ENCODE measurements at places on chromosomes 11 and 22.

DNA sequence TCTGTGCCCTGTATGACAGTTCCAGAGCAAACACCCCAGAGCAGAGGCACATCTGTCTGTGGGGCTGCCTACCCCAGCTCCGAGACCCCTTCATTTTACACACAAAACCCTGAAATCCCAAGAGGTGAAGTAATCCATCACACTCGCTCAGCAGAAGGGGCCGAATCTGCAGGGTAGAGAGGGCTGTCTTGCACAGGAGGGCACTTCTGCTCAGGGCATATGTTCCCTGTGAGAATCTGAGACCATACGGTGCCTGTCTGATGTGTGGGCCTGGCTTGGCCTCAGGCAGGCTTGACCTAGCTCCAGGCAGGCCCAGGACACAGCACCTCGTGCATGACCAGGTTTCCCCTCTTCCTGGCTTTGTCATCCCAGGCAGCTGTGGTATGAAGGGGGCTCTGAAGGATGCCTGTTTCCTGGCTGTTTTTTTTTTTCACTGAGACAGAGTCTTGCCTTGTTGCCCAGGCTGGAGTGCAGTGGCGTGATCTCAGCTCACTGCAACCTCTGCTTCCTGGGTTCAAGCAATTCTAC is 37.2 kb downstream of the GRIK4 start:
- no peak for DNase-seq

GRCh38 chr11:7574491-7575130 is 60.8 kb downstream of the PPFIBP2 start:
- DNase-seq, result peak; percentile 24

DNA sequence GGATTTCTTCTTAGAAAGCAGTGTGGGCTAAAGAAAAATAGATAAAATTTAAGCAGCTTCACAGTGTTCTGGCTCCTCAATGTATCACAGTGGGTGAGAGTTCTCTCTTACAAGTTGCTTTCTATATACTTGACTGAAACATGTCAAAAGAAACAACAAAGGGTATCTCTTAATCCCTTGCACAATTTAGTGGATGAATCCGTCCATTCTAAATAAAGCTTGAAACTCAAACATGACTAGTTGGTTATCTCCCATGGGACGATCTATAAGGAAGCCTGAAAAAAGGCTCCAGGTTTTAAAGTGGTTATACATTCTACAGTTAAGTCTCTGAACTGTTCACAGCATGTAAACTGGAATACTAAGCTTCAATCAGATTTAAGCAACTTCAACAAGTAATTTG is 993.1 kb upstream of the CNTN5 start:
- no peak for DNase-seq

DNA sequence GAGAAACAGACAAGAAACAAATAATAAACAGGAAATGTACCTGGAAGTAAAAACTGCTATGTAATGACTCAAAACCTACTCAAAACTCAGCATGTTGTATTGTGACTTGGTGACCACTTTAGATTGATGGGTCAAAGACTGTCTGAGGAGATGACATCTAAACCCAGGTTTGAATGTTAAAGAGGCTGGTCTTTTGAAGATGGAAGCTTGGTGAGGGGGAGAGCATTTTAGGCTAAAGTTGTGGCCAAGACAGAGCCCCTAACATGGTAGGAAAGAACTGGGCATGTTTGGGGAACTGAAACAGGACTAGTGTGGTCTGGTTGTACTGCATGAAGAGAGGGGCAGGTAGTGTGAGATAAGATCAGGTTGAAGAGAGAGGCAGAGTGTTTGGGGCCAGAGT is 85.3 kb upstream of the MYO18B start:
- DNase-seq, result no peak

DNA sequence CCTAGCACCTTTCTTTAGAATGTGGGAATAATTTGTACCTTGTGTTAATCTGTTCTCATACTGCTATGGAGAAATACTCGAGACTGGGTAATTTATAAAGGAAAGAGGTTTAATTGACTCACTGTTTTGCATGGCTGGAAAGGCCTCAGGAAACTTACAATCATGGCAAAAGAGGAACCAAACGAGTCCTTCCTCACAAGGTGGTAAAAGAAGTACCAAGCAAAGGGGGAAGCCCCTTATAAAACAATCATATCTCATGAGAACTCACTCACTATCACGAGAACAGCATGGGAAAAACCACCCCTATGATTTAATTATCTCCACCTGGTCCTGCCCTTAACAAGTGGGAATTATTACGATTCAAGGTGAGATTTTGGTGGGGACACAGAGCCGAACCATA is 127.1 kb upstream of the ANO3 start:
- DNase-seq, result no peak

DNA sequence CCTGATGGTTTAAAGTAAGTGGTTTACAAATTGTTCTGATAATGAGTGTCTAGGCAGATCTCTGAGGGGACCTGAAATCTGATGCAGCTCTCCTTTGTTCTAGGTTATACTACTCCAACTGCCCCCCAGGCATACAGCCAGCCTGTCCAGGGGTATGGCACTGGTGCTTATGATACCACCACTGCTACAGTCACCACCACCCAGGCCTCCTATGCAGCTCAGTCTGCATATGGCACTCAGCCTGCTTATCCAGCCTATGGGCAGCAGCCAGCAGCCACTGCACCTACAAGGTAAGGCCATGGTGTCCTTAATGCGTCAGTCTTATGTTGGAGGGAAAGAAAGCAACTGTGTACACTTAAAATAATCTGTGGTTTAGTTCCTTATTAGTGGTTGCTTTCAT is 9.9 kb downstream of the EWSR1 start:
- no peak for DNase-seq

DNA sequence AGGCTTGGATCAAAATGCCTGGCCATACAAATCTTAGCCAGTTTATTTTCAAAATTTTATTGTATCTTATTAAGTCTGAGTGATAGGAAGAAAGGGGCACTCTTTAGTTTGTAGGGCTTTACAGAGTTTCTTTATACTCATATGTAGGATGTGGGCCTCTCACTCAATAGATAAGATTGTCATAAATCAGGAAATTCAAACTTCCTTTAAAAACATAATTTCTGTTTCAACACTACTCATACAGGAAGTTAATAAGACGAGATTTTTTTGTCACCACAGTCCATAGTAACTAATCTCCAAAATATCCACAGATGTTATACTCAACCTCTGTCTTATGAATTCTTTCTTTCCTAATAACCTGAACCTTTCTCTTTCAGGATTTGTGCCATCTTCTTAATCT is 13.3 kb upstream of the OR56B4 start:
- DNase-seq, result no peak

GRCh38 chr22:35604621-35605368 is 12.3 kb downstream of the MB start:
- DNase-seq, result no peak

- peak; percentile 83 for DNase-seq
These were observed 119.7 kb downstream of the ETS1 start for GRCh38 chr11:128467610-128468041.

DNA sequence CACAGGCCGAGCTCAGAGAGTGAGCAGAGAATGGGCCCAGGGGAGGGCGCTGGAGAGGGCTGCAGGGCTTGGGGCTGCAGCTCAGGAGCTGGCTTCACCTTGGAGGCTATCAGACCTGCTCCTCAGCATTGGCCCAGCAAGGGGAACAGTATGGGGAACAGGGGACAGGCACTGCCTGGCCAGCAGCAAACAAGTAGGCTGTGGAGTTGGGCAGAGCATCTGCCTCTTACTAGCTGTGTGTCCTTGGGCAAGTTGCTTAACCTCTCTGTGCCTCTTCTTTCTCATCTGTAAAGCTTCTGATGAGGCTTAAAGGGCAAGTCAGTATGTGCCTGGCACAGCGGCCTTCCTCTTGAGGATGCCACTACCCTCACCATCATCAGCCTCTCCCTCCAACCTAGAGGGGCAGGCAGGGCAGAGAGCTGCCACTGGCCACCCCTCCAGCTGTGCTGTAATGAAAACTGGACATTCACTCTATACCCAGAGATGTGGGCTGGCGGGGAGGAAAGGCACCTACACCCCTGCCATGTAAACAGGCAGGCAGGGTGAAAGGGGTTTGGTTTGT is 7.5 kb upstream of the CDKN1C start:
- peak; percentile 25 for DNase-seq

DNA sequence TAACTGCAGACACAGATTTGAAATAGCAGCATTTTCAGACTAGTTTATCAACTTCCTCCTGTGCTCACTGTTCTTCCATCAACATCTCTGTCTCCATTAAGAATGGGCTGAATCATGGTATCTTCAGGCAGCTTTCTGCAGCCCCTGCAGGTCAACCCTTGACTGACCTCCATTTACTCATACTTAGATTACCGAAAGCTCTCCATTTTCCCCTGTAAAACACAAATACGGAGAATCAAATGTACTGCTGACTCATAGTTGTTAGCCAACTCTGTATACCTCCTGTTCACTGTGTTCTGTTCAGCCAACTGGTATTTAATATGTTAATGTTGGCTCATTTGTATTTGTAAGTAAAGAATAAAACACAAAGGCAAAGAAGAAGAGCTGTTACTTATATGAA is 364.0 kb downstream of the CASP12 start:
- DNase-seq, result peak; percentile 8

DNA sequence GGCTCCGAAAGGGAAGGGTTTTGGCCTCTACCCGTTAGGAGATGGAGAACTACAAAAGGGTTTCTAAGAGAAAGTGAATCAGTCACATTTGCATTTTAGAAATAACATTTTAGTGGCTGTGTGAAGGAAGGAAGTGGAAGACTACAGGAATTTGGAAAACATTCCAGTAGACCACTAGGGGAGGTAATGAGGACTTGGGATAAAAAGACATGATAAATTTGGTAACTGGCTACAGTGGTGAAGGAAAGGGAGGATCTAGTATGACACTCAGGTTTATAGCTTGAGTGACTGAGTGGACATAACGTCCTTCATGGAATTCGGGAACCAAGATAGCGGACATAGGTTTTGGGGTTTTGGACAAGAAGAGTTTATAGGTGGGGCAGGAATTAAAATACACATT is 7.0 kb upstream of the RRM1 start:
- DNase-seq, result peak; percentile 60

- no peak for DNase-seq
These were observed 105.5 kb upstream of the TENM4 start for GRCh38 chr11:79546351-79546750.
